ENCODE measurements at places on chromosomes 7 and 10. TPM values are rescaled to one million over a fixed set of nuclear protein-coding genes. Genes with fewer than 3 reads are reported as not detected.

The RABGEF1 gene
- total RNA-seq, result 18.0 TPM

The SFRP5 gene
- total RNA-seq, result 3.3 TPM

The HACD1 gene
- 30.8 TPM for total RNA-seq

The CREB5 gene
- 2.7 TPM for total RNA-seq

The TWIST1 gene
- 0.31 TPM for total RNA-seq

The DHX32 gene
- total RNA-seq, result 15.6 TPM

The LLCFC1 gene
- total RNA-seq, result not detected
